ENCODE measurements at places on chromosomes 5 and 9. TPM values are rescaled to one million over a fixed set of nuclear protein-coding genes. Genes with fewer than 3 reads are reported as not detected.

The SAXO1 gene
- total RNA-seq, result 0.07 TPM

The ACOT12 gene
- total RNA-seq, result not detected

The ANKRA2 gene
- 22.0 TPM for total RNA-seq

The BAAT gene
- not detected for total RNA-seq

Data from activated CD8-positive, alpha-beta T cell treated with anti-CD3 and anti-CD28 coated beads for 36 hours (primary cell).